Kidney (tissue), 22 donors: ENCODE measurements at places on chromosomes 13 and 19. TPM values are rescaled to one million over a fixed set of nuclear protein-coding genes. Genes with fewer than 3 reads are reported as not detected.

UBA52 gene
- total RNA-seq: 828 TPM

TEAD2 gene
- 30.2 TPM for total RNA-seq

CBARP gene
- 1.1 TPM for total RNA-seq

ASF1B gene
- 1.8 TPM for total RNA-seq

PSG7 gene
- total RNA-seq: not detected

ZNF541 gene
- total RNA-seq: 0.69 TPM

ATP1A3 gene
- not detected for total RNA-seq

LPAR2 gene
- 10.4 TPM for total RNA-seq

USPL1 gene
- total RNA-seq: 18.4 TPM

CC2D1A gene
- total RNA-seq: 36.9 TPM

GARIN5A gene
- total RNA-seq: 2.0 TPM

RPS19 gene
- 1,433 TPM for total RNA-seq

NLRP4 gene
- total RNA-seq: 0.06 TPM

ATXN8OS gene
- not detected for total RNA-seq

KCTD15 gene
- total RNA-seq: 22.0 TPM

FLT1 gene
- total RNA-seq: 45.7 TPM

PLVAP gene
- 195 TPM for total RNA-seq

CYP2F1 gene
- total RNA-seq: not detected

MBD3L3 gene
- total RNA-seq: not detected

CDX2 gene
- not detected for total RNA-seq

SULT2A1 gene
- total RNA-seq: not detected

CLDN10 gene
- total RNA-seq: 144 TPM

KLK4 gene
- not detected for total RNA-seq

FPR3 gene
- 8.5 TPM for total RNA-seq

PRDX2 gene
- total RNA-seq: 171 TPM

MAG gene
- total RNA-seq: 1.1 TPM
